ENCODE measurements at places on chromosomes 13 and 19.

- DNase-seq, result no peak
These were observed 8.5 kb downstream of the MED26 start for GRCh38 chr19:16619457-16619856.

GRCh38 chr19:1287354-1288225 lies 1.9 kb downstream of the EFNA2 start:
- DNase-seq, result no peak

GRCh38 chr19:41784312-41784711 lies 12.1 kb upstream of the CEACAM3 start:
- DNase-seq, result no peak

- no peak for DNase-seq
These were observed 11.8 kb downstream of the TGFB1 start for GRCh38 chr19:41341669-41342490.

- DNase-seq, result no peak
These were observed 11.2 kb upstream of the ZNF358 start for GRCh38 chr19:7504684-7505083.

Data from Daoy (cell line).